ENCODE measurements at places on chromosomes 13 and 19.

- DNase-seq, result peak; percentile 75
Observed at GRCh38 chr19:15464394-15465385, at the start of gene RASAL3. Gene RASAL3, minus strand, starts transcription at chr19:15464544. Its CDS starts 186 bp downstream, at chr19:15464358.

GRCh38 chr13:111175935-111176334, 60.8 kb downstream of the ARHGEF7 start:
- DNase-seq, result no peak

- DNase-seq, result no peak
Observed at GRCh38 chr13:97043302-97043701, 49.0 kb upstream of the OXGR1 start.

- DNase-seq, result no peak
Observed at GRCh38 chr13:108352599-108352998, 83.1 kb downstream of the TNFSF13B start.

DNA sequence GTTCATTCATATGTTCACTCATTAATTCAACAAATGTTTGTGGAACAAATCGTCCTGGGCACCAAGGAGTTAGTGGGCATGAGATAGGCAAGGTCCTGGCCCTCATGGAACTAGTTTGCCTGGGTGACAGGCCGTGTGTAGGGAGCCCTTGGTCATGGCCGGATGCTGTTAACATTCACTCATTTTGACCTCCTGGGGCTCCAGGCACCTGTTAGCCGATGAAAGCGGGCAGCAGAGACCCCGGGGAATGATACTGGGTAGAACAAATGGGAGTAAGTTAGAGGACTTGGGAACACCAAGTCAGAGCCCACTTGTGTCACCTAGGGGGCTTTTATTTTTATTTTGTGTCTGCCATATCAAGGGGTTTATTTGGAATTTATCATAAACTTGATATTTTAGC, 6.6 kb downstream of the MED25 start:
- no peak for DNase-seq

DNA sequence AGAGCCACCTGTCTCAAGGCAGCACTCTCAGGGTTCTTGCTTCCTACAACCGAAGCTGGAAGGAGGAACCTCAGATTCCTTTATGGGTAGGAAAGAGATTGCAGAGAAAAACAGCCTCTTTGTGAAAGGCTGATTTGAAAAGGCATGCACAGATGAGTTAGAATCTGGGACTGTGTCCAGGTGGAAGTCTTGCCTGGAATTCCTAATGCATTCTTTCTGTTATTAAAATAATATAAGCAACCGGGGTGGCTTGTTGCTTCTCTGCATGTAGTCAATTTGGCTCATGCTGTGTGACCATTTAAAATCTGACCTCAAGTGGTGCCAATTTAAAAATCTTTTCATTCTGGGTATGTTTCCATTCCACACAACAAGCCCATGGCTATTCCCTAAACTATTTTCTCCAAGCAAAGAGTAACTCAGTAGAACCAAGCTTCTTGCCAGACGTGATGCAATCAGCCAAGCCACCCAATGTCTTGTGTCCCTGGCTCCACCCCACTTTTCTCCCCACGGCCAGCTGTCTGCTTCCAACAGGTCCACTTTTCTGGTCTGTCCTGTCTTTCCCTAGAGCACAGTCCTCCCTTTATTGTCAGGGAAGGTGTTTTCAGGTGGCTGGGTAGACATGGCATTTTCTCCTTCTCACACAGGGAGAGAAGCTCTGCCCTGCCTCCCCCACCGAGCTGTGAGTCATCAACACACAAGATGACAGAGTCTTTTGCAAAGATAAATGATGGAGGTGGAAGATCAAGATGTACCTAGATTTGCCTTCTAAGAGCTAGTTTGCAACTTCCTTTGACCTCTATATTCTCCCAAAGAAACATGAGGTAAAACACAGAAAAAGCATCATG, 394.3 kb downstream of the FOXO1 start:
- peak; percentile 77 for DNase-seq

GRCh38 chr13:29507356-29507755, 88.1 kb downstream of the SLC7A1 start:
- no peak for DNase-seq

GRCh38 chr13:23748109-23748990, 140.8 kb downstream of the MIPEP start:
- no peak for DNase-seq

DNA sequence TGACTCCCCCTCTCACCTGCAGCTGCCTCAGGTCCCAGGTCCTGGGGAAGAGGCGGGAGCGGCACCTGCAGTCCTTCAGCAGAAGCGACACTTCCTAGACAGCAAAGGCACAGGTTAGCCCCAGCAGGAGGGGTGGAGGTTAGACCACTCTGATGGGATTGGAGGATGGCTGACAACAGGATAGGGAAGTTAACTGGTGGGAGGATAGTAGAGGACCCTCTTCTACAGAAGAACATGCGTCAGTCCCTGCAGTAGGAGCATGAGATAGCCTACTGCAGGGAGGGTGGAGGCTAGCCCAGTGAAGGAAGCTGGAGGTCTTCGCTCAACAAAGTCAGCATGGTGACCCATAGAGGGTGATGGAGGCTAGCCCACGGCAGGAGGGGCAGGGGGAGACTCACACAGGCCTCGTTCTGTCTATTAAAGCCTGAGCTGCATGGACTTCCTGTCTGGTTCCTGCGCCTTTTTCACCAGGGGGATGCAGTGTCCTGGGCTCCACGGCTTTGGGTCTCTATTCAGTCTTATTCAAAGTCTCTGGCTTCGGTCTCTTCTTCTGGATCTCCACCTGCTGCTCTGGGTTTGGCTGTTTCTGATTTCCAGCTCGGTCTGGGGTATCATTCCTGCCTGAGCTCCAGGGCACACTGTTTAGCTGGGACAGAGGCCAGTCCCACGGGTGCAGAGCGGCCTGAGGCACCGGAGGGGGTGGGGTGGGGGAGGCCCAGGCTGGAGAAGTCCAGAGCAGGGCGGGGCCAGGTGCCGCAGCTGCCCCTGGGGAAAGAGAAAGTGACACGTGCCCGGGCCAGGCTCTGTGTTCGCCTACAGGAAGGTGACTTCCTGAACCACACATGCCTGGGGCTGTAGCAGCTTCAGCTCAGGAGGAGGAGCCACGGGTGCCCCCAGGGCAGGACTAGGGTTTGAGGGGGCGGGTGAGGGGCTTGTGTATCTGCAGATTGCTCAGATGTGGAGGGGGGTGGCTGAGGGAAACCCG, 7.3 kb downstream of the IFNL3 start:
- DNase-seq, result peak; percentile 68

GRCh38 chr13:91554101-91554500, 155.7 kb downstream of the GPC5 start:
- no peak for DNase-seq

All from activated CD4-positive, alpha-beta T cell treated with anti-CD3 and anti-CD28 coated beads for 36 hours (primary cell).